ENCODE measurements at places on chromosomes 6 and 20. TPM values are rescaled to one million over a fixed set of nuclear protein-coding genes. Genes with fewer than 3 reads are reported as not detected.

Gene C6orf58
- total RNA-seq = not detected

Gene NRSN1
- not detected for total RNA-seq

Gene NAA20
- total RNA-seq = 29.3 TPM

Gene SLC52A3
- total RNA-seq = not detected

Gene HCK
- total RNA-seq = not detected

GRCh38 chr20:17403461-17403860 lies 127.7 kb downstream of the BFSP1 start:
- DNase-seq = no peak

- no peak for DNase-seq
Measured at GRCh38 chr20:46946181-46946624, 51.6 kb downstream of the EYA2 start.

DNA sequence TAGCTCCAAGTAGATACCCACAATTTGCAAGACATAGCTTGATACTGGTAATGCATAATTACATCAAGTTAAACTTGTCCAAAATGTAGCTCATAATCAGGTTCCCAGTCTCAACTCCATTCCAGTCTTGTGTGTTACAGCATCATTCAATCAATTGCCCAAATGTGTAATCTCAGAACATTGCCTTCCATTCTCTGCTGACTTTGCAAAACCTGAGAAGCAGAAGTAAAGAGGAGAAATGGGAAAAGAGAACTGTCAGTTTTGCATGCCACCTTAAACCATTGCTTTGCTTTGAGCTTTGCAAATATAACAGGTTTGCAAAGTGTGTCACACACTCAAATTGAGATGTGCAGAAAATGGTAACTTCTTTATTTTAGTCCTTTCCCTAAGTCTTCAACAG lies 40.3 kb upstream of the CNKSR3 start:
- DNase-seq = no peak

DNA sequence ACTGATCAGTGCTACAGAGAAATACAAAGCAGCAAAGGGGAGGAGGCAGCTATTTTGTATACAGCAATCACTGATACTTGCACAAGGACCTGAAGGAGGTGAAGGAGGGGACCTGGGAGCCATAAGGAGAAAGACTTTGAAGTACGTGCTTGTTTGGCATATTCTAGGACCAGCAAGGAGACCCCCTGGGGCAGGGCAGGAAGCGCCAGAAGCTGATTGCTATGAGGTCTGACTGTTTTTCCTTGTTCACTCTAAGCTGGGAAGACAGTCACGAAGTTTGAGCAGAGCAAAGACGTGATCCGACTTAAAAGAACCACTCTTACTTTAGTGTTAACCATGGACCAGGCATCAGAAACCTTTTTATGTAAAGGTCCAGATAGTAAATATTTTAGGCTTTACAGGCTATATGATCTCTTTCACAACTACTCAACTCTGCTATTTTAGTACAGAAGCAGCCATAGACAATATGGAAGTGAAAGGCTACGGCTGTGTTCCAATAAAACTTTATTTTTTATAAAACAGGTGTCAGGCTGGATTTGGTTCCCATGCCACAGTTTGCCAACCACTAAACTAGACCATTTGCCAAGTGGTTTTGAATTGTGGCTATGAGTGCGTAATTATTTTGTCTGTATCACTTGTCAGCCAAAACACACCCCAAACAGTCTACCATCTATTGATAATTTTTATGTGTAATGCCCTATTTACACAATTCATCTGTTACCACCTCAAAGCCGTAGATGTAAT lies 217.9 kb downstream of the PRL start:
- no peak for DNase-seq

DNA sequence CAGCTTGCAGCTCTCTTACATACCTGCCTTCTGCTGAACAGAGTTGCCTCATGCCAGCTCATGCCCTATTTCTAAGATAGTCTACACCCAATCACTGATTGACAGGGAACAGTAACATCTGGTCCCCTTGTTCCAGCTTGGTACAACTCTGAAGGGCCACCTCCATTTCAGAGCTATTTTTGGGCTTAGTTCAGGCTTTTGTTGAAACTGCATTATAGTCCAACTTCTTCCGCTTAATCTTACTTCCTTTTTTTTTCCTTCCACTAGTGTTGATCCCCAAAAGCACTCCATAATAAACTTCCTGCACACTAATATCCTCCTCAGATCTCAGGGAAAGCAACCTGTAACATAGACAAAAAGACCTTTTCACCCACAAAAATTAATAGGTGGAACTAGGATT lies 65.7 kb upstream of the TNFRSF21 start:
- DNase-seq = no peak

DNA sequence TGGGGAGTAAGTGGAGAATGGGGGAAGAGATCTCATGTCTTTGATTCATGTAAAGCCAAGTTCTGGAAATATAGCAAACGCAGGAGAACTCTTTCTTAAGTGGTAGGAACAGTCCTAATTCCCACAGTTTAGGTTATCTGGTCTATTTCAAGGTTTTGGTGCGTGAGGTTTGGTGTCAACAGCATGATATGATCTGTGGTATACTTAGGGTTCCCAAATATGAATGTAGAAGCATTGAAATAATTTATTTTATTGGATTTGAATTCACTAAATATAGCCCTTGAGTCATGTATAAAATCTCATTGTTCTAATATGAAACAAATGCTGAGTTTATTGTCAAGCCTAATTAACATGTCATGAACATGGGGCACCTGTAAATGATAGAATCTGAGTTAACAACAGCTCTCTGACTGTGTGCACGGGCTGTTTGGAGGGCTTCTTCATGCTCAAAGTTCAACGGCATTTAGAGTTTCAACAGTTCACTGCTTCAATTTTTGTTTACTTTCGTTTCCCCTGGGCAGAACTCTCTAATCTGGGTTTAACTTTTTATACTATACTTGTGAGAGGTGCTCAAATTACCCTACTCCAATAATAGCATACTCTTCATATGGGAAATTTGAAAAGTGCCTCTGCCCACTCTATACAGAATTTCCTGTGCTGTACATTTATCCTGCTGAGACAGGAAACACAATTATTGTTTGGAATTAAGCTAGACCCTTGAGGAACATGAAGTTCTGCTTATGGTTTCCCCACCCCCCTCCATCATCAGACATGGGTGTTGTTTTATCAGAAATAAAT lies 236.3 kb upstream of the ZNF217 start:
- DNase-seq = peak; percentile 74

DNA sequence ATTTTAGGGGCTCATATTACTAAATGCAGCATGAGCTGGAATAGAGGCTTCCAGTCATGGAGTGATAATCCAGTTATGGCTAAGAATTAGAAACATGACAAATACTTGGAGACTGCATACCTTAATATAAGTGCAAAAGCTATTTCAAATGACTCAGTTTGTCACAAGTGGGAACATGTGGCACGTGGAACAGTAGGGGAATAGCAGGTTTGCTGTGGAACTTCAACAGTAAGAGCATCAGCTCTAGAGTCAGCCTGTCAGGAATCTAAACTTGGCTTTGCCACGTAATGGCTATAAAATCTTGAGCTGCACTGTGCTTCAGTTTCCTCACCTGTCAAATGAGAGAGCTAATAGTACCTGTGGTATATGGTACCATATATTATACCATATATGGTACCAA lies 62.1 kb downstream of the HTR1B start:
- no peak for DNase-seq

- no peak for DNase-seq
Measured at GRCh38 chr6:135403584-135403983, 94.0 kb downstream of the AHI1 start.

DNA sequence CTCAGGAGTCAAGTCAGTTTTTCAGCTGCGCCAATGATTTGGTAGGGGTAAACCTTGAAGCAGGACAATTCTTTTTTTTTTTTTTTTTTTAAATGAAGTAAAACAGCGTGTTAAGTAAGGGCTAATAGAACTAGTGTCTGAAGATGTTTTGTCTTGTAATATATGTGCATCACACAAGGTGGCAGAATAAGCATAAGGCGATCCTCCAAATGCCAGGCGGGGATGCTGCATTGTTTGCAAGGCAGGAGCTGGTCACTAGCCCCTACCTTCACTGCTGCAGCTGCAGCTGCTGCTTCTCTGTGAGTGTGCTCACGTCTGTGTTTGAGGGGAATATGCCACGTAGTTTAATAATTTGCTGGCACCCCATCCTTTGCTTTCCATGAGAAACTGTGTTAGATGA lies 272.7 kb upstream of the MAP3K7 start:
- no peak for DNase-seq

GRCh38 chr6:105691081-105691480 lies 288.2 kb upstream of the PREP start:
- no peak for DNase-seq

Measured in fibroblast of villous mesenchyme (primary cell).